ENCODE measurements at places on chromosomes 7 and 10. TPM values are rescaled to one million over a fixed set of nuclear protein-coding genes. Genes with fewer than 3 reads are reported as not detected.

DNA sequence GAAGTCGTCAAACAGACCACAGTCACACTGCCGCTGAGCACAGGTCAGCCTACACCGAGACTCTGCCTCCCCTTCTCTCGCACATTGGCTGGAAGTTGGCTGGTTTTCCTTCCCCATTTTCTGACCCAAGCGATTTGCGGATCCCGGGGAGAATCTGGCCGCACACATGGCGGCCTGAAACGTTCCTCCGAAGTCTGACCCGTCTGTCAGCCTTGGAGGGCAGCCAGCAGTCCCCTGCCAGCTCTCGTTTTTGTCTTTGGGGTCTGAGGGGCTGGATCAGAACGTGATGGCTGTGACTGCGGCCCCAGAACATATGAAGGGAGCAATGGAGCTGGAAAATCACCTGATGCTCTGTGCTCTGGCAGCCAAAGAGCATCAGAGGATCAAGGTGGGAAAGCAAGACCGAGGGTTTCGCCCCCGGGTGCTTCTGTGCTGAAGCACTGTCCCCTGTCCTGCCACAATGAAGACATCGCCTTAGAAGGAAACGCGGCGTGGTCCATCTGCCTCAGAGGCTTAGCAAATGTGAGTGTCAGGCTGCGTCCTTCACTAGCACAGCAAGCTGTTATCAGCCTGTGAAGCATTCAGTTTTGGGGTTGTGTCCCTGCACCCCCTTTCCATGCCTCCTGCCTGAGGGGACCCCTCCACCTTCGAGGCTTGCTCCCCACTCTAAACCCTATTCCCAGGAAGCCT lies 119.3 kb upstream of the SHH start:
- DNase-seq: no peak

DNA sequence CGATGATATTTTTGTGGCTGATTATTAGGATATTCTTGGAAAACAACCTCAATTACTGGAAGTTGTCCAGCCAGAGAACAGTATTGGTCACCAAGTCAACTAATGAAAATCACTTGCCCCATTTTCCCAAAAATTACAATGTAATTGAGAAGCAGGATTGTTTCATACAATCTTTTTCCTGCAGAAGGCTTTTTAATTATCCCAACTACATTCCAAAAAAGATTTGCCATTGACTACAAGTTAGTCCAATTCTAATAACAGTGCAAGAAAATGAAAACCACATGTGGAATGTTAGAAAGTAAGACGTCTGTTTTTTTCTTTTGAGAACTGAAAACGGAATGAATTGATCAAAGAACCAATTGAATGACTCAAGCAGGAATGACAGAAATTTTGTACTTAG lies 1195.8 kb downstream of the SORCS1 start:
- no peak for DNase-seq

DNA sequence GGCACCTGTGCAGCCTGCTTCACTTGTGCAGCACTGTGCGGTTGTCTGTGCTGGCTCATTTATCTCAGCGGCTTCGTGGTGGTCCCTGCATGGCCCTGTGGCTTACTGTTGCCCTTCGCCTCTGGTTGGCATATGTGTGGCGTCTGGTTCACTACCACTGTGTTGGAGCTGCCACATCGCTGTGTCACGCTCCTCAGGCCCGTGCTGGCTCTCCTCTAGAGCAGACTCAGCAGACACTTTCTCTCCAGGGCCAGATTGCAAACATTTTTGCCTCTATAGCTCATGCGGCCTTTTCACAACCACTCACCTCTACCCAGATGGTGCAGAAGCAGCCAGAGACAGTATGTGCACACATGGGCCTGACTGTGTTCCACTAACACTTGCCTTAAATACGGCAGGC lies 37.9 kb downstream of the PPP2R2D start:
- no peak for DNase-seq

- no peak for DNase-seq
These were observed 34.2 kb upstream of the TARP start for GRCh38 chr7:38307640-38308039.

DNA sequence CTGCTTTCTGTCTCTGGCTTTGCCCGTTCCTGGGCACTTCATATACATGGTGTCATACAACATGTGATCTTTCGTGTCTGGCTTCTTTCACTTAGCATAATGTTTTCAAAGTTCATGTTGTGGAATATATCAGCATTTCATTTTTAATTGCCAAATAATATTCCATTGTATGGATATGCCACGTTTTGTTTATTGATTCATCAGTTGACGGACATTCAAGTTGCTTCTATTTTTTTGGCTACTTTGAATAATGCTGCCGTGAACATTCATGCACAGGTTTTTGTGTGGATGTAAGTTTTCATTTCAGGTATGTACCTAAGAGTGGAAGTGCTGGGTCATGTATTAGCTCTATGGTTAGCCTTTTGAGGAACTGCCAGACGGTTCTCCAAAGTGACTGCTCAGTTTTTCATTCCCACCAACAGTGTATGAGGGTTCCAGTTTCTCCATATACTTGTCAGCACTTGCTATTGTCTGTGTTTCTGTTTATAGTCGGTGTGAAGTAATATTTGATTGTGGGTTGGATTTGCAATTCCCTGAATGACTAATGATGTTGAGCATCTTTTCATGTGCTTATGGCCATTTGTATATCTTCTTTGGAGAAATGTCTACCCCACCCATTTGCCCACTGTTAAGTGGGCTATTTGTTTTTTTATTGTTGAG lies 401.4 kb upstream of the GALNT17 start:
- no peak for DNase-seq

DNA sequence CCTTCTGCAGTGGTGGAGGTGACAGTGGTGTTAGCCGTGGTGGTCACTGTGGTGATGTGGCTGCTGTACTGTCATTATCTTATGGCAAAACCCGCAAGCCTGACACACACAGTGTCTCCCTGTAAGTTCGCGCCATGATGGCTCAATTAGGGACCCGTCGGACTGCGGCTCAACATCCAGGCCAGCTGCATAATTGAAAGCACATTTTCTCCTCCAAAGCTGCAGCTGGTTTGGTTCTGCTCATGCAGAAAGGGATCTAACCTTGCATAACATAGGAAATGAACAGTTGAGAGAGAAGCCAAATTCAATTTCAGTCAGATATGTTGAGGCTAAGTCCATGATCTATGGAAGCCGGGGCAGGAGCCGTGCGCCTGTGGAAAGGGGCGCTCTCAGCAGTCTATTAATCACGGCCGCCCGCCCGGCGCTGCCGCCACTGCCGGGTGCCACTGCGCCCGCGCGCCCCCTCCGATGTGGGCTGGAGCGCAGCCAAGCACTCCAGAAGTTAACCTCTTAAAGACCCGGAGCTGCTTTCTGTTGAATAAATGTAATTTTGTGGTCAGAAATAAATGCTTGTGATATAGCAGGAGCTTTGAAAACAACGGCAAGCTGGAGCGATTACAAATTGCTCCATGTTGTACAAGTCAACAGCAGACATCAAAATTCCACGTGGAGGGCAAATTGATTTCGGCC lies 227.7 kb downstream of the CUX1 start:
- DNase-seq: no peak

The EPHB4 gene
- 4.7 TPM for total RNA-seq

GRCh38 chr10:126598009-126598408 lies 72.5 kb downstream of the C10orf90 start:
- DNase-seq: no peak

The RAMP3 gene
- total RNA-seq: 0.65 TPM

DNA sequence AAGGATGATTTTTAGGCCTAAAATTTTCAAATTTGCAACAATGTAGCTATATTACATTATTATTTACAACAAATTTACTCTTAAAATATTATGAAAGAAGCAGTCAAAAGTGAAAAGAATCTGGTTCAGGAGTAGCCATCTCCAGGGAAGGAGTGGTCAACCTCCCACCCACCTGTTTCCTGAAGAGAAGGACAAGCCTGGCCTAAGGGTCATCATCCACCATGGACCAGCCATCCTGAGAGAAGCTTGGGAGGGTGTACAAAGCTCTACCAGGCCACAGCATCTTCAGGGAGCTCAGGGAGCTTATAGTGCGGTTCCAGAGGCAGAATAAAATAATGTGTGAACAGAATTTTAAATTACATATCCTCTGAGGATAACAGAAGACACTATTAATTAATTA lies 38.1 kb downstream of the COL1A2 start:
- no peak for DNase-seq

DNA sequence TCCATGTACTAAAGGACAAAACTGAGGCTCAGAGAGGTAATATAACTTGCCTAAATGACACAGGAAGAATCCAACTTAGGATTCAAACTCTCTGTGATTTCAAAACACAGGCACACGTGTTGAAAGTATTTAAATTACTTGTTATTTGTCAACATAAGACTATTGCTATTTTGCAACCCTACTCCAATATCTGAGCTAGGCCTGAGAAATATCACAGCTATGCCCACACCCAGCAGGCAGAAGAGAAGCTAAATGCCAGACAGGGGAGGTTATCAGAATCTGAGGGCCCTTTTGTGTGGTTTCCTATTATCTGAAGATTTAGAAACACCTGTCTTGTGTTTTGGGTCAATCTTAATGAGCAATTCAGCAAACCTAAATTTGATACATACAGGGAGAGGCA lies 204.3 kb downstream of the ANK3 start:
- DNase-seq: no peak

GRCh38 chr7:157945401-157945800 lies 608.6 kb downstream of the DNAJB6 start:
- DNase-seq: no peak

- DNase-seq: no peak
These were observed 145.7 kb upstream of the RHEB start for GRCh38 chr7:151665368-151665767.

DNA sequence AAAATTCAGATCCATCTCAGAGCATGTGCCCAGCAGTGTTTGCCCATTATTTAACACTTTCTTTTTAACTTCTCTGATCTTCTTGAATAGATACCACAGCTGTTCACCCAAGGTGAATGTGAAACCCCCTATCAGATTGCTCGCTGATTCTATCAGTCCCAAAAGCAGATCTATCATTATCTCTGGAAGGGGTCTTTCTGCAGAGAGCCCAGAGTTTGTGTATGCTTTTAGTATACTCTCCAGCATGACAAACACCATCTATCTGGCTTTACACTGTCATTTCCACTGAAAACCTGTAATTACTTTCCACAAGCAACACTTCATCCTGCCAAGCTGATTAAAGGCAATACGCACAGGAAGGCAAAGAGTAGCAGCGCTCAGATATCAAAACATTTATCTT lies 168.2 kb downstream of the CACNA2D1 start:
- DNase-seq: no peak

DNA sequence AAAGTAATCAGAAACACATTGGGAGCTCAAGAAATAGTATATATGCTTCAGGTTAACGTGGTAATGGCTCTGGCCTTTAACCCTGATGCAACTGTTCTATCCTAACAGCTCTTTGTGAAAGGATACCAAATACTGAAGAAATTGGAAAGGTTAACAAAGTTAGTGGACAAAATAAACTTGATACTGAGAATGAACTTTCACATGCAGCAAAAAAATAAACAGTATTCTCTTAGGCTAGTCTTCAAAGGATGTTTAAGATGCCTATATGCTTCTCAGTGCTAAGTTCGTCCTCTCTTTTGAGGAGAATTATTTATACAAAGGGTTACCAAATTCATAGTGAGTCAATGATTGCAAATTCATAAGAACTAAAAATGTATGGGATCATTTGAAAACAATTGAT lies 256.2 kb upstream of the FERD3L start:
- DNase-seq: no peak

DNA sequence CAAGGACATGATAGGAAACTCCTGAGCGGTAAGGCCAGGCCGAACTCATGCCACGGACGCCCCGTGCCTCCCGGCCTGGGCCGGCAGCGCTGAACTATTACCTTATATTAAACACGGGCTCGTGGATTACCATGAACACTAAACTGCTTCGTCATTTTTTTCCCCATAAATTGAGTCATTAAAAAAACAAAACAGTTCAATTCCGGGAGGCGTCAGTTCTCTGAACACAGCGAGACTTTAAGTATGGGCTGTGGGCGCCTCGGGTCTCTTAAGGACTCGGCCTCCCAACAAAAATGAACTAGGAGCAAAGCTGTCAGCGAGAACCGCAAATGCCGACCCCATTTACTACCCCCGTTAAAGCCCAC lies 519 bp downstream of the PITRM1 start:
- no peak for DNase-seq

DNA sequence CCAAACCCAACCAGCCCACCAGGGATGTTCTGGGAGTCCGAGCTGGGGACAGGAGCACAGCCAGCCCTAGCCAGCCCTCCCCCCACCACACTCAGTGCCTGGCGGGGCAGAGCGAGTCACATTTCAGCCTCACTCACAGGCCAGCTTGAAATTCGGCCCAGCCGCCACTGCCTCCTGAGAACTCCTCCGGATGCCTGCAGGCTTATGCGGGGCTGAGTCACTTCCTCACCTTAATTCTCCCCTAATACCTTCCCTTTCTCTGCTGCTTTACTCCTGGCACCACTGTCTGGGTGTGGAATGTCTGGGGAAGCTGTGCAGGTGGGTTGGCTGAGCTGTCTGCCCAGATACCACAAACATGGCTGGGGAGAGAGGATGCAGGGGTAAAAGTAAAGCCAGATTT lies 22.6 kb upstream of the DLG5 start:
- no peak for DNase-seq

The WDFY4 gene
- total RNA-seq: 10.1 TPM

The HOXA5 gene
- 0.26 TPM for total RNA-seq

DNA sequence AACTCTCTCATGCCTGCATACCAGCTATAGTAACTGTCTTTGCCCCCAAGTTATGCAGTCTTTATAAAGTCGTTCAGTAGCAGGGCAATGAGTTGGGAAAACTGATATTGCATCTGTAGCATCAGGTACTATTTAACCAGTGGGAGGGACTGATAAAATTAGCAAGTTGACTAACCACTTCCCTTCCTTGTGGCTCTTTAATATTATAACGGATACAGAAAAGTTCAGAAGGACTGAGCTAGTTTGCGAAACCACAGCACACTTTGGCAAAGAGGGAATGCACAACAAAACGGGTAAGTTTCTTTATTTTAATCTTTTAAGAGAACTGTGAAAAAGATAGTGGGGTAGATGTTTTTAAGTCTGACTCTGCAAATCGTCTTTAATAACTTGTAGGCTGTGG lies 205.3 kb upstream of the HDAC9 start:
- DNase-seq: no peak

The OR2A1 gene
- total RNA-seq: not detected

DNA sequence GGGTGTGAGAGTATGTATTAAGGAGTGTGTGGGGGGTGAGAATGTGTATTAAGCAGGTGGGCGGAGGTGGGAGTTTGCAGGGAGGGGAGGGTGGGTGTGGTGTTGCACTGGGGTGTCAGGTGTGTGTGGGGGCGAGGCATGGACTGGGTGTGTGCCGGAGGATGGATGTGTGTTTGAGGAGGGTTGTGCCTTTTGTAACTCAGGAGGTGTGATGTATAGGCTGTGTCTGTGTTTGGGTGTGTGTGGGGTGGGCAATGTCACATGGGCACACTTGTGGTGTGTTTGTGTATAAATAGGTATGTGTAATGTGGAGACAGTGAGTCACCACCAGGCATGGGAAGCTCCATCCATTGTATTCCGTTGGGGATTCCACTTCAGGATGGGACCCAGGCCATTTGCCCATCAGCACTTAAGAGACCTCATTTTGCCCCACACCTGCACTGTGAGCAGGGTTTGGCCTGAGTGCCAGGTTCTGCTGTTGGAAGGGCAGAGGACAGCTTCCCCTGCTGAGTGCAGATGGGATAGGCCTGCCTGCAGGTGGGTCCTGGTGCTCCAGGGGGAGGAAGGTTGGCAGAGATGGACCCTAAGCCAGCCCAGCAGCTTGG lies 5.8 kb downstream of the UNC5B start:
- DNase-seq: no peak

GRCh38 chr10:117007080-117007479 lies 2.1 kb upstream of the SHTN1 start:
- DNase-seq: no peak

GRCh38 chr10:69179089-69179742 lies 818 bp upstream of the SUPV3L1 start:
- no peak for DNase-seq

- no peak for DNase-seq
These were observed 196.2 kb upstream of the AGK start for GRCh38 chr7:141355032-141355431.
